ENCODE measurements at places on chromosomes 16 and 17.

DNA sequence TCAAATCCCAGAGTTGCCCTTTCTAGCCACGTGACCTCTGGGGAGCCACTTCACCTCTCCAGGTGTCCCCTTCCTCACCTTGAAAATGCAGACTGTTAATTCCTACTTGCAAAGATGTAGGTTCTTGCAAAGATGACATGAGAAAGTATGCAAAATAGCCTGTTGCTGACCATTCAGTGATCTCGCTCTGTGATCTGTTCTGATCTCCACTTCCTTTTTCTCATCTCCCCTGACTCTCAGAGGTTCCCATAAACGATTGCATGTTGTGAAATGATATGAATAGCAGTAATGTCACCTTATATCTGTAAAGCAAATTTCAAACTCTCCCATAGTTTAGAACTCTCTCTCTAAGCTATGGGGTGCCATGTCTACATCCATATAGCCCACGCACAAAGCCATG, 182.3 kb downstream of the TMEM132E start:
- DNase-seq = no peak

GRCh38 chr16:801584-802363, 1.2 kb upstream of the GNG13 start:
- no peak for DNase-seq

DNA sequence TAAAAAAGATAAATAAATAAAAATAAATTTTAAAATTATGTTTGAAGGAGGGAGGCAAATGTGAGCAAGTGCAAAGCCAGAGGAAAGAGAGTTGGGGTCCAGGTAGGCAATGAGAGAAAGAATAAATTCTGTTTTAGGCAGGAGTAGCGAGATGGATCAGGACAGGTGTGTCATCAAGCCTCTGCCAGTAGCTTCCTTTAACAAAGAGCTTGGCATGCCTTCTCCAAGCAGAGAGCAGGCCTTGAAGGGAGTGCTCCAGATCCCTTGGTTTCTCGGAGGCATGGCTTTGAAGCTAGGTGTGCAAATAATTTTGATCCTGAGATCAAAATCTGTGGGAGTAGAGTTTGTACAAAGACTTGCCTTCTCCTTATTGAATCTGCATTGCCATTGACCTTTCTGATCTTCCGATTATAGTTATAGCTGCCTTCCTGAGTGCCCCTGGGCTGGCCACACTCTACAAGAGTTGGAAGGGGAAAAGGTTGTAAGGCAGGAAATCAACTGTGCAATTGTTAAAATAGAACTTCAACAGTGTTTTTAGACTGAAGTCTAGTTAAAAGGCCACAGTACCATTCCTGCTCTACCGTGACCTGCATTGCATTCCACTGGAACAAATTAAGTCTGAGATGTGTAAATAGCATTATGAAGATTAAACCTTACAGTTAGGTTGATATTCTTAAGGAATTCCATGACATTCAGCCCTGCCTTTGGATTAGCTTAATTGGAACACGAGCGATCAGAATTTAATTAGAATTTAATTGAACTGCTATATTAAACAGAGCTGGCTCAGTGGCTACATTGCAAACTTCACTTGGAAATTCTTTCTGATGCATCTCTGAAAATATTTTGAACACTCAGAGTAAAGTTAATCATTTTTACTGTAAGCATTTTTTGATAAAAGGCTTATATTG, 33.7 kb downstream of the IQCK start:
- DNase-seq = no peak

- no peak for DNase-seq
Measured at GRCh38 chr17:17345294-17345597, 42.1 kb downstream of the NT5M start.

DNA sequence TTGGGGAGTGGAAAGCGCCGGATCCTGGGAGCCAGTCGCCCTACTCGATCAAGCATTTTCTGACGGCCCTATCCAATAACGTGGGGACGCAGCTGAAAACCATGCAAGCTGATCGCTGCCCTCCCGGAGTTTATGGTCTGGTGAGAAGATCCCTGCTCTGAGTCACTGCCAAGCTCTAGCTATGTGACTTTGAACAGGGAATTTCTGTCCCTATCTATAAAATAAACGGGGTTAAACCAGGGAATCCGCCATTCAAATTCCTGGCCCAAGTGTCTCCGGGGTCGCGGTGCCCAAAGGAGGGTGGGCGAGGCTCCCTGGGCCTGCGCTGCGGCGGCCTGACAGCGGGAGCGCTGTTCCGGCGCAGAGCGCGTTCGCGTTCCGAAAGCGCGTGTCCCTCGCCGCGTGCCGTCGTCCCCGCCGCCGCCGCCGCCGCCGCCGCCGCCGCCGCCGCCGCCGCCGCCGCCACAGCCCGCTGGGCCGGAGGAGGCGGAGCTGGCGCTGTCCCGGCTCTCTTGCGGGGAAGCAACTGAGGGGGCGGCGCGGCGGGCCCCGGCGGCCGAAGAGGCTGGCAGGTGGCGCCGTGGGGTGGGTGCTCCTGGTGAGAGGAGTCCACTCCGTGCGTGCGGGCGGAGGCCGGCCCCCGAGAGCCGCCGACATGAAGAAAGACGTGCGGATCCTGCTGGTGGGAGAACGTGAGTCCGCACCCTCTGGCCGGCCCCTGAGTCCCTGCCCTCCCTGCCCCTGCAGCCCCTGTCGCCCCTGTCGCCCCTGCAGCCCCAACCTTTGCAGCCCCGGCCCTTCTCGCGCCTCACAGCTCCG, at the start of gene RHOT1:
Gene RHOT1 (plus strand): TSS at position 465 of the 819 bp plus-strand sequence. CDS start 191 bp downstream, at position 656.
- DNase-seq = no peak

GRCh38 chr16:11655655-11656054, 12.6 kb upstream of the SNN start:
- DNase-seq = no peak

GRCh38 chr16:17467923-17468540, 2.7 kb downstream of the XYLT1 start:
- DNase-seq = no peak

DNA sequence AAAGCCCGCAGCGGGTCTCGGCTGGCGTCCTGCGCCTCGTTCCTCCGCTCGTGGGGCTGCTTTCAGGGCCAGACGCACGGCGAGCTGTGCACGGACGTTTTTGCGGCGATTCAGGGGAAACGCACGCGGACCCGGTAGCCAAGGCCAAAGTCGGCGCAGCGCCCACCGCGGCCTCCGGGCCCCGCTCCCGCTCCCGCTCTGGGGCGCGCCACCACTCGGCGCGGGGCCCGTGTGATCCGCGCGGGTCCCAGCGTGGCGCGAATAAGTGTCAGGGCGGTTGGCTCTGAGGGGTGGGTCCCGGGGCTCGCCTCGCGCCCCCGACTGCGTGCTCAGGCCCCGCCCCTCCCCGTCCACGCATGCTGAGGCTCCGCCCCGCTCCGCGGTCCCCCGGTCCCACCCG, 694 bp upstream of the TBCD start:
- DNase-seq = no peak

GRCh38 chr16:50103764-50104163, 38.0 kb downstream of the HEATR3 start:
- DNase-seq = no peak

DNA sequence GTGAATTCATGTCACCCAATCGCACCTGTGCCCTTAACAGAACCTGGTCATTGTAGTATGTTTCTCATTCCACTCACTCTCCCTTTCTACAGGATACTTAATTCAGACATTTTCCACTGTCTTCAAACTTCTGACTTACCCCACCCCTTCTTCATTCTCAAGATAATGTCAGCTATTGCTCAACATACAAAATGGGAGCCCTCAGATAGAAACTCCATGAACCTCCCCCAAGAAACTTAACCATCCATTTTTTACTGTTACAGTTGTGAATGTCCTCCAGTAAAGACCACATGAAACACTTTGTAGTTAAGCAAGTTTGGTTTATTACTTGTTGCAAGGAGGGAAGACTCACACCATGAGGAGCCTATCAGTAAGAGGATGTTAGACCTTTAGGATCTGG, 22.1 kb upstream of the ARHGAP17 start:
- DNase-seq = no peak

GRCh38 chr17:79707931-79708891, 22.5 kb upstream of the ENPP7 start:
- DNase-seq = no peak

DNA sequence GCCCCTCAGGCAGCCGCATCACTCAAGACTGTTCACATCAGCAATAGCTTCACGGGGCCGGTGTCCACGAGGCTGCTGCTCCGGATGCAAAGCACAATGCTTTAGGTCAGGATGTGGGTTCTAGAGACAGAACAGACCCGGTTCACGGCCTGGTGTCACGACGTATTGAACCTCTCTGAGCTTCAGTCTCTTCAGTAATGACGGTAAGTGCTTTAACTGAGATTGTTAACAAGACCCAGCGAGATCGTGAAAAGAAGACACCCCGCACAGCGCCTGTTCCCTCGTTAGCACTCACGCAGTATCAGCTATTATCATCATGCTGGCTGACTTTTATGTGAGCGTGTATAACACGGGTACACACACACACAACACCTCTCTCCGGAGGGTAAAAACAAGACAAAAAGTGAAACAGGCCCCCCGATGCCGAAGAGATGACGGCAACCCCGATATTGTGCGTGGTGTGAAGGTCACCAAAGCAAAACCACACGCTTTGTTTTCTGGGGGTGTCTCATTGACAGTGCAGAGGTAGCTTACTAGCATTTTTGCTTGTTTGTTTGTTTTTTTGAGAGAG, 21.4 kb upstream of the ABR start:
- DNase-seq = no peak

- DNase-seq = no peak
Measured at GRCh38 chr17:37025238-37025637, 76.5 kb downstream of the AATF start.

DNA sequence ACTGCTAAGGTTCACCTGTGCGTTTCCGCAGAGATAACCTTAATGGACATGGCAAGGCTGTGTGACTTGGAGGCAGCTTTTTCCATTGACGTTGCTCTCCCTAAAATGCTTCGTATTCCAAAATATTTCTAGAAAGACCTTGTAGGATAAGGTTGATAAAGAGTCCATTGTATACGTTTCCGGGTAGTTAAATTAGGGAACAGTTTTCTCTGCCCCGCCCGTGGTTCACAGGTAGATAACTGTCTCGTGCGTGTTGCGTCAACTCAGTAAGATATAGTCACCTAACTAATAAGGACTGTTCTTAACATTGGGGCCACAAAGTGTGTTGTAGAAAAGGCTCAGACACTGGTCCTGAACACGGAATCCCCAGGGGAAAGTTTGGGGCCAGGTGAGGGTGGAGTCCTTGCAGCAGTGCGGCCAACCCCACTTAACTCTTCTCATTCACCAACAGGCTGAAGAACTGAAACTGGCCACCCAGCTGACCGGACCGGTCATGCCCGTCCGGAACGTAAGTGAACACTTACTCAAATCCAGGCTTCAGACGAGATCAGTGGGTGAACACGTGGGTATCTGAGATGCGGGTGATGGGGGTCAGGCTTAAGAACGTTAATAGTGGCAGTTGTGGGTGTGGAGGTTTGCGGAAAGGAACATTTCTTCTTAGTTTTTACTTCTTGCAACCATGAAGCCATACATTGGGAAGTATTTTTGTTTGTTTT, 1.6 kb downstream of the RPL13 start:
- DNase-seq = no peak

GRCh38 chr16:85848986-85849385, 49.5 kb downstream of the COX4I1 start:
- DNase-seq = no peak

DNA sequence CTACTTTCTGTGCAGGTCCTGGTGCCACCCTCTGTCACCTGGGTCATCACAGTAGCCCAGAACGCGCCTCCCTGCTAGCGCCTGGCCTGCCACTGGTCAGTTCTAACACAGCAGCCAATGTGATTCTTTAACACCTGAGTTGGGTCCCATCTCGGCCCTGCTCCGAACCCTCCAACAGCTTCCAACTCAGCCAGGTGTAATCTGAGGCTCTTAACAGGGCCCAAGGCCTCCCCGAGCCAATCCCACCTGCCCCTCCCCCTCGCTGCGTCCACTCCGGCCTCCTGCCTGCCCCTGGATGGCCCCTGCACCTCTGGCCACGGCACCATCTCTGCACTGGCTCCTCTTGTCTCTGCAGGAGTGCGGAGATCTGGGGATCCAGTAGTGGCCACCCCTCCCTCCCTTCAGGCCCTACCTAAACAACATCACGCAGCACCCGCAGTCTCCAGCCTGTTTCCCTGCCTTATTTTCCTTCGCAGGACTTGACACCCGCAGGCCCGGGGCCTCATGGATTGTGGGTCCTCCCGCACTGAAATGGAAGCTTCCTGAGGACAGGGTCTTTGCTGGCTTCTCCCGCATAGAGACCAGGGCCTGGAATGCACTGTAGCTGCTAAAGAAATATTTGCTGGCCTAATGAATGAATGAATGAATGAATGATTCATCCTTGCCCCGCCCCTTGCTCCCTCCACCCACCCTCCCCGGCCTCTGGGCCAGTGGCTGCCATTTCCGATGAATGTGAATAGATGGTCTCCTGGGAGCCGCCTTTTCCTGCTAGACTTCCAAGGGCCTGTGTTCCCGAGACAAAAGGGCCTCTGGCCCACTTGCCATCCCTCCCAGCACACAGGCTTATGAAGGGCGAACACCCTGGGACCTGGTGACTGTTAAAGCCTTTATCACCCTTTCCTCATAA, 174.8 kb upstream of the FOXF1 start:
- no peak for DNase-seq

- no peak for DNase-seq
Measured at GRCh38 chr17:10547351-10547750, 2.1 kb downstream of the MYH2 start.

DNA sequence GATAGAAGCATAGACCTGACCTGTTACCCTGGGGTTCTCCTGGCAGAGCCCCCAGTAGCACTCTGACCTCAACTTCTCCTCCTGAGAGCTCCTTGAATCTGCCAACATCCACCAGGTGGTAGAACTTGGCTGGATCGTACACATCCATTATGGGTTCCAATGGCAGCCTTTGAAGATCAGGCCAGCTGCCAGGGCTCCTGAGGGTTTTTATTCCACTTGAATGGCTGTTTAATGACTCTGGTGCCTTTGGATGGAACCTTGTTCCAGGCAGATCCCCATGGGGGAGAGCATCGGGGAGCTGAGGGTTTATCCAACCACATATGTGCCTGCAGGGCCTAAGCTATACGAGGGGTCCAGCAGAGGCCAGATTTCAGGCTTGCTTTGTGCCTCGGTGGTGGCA, 47.1 kb upstream of the CLEC19A start:
- DNase-seq = no peak

GRCh38 chr17:77708936-77709335, 249.6 kb upstream of the TNRC6C start:
- no peak for DNase-seq

GRCh38 chr17:74153821-74154430, 49.6 kb upstream of the RPL38 start:
- DNase-seq = no peak

GRCh38 chr17:61624951-61625350, 33.9 kb upstream of the NACA2 start:
- DNase-seq = no peak

DNA sequence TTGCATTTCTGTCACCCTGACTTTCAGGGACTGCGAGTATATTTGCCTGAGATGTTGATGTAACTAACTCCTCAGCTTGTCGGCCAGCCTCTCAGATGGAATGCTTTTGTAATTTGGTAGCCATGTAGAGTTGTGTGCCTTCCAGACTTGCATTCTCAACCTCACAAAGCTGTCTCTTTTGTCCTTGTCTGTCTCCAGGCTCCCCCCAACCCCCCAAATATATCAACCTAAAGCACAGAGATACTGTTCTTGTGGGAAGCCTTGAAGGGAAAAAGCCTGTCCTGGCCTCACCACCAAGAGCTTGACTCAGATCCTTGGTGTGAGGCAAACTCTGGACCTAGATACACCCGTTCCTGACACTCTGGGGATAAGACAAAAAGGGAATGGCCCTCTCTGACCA, 18.4 kb downstream of the SAP30BP start:
- no peak for DNase-seq

Measured in SIG-M5 (cell line).